H9 (cell line): ENCODE measurements at places on chromosomes 2 and 18.

GRCh38 chr2:187210726-187211125, 237.3 kb downstream of the CALCRL start:
- no peak for DNase-seq

GRCh38 chr18:68725346-68725745, 10.4 kb upstream of the TMX3 start:
- no peak for DNase-seq

- DNase-seq = no peak
Observed at GRCh38 chr18:23935804-23936203, 78.8 kb upstream of the TTC39C start.

- DNase-seq = no peak
Observed at GRCh38 chr2:68156419-68156818, 1.3 kb upstream of the PNO1 start.

- DNase-seq = no peak
Observed at GRCh38 chr2:235688511-235689426, 194.9 kb downstream of the AGAP1 start.

DNA sequence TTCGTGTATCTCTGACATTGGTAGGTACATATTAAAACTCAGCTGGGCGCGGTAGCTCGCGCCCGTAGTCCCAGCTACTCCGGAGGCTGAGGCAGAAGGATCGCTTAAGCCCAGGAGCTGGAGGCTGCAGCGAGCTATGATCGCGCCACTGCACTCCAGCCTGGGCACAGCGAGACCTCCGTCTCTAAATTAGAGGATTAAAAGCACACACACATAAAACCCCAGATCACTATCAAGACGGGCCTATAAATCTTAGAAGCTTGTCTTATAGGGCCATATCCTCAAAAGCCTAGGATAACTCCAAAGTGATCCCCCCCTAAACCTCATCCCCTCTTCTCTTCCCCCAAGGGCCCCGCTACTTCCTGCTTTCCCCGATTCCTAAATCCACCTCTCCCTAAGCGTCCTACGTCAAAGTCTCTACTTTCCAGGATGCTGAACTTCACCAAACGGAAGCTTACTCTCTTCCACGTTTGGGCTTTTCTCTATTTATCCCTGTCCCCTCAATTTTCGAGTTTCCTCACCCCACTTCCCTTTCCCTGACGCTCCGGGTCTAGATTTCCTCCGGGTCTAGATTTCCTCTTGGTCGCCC, 707 bp downstream of the KRCC1 start:
- DNase-seq = no peak

GRCh38 chr2:237218756-237219155, 133.1 kb downstream of the COPS8 start:
- no peak for DNase-seq
